ENCODE measurements at places on chromosomes 1 and 21. TPM values are rescaled to one million over a fixed set of nuclear protein-coding genes. Genes with fewer than 3 reads are reported as not detected.

The ATG4C gene
- 35.7 TPM for total RNA-seq

DNA sequence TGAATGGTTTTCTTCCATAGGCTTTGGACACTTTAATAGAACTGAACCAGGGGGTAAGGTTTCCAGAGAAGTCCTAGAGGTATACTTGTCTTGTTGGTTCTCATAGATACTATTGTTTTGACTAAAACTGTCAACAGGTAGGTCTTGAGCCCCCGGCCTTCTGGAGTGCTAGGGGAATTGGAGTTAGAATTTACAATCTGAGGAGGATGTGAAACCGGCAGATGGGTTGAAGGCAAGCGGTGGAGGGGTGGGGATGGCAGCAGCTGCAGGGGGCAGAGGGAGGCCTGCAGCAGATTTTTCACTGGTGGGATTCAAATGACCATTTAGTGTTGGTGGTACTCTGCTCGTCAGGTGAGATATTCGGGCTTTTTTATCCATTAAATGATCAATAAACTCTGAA lies 4.3 kb upstream of the CD1D start:
- DNase-seq, result no peak

DNA sequence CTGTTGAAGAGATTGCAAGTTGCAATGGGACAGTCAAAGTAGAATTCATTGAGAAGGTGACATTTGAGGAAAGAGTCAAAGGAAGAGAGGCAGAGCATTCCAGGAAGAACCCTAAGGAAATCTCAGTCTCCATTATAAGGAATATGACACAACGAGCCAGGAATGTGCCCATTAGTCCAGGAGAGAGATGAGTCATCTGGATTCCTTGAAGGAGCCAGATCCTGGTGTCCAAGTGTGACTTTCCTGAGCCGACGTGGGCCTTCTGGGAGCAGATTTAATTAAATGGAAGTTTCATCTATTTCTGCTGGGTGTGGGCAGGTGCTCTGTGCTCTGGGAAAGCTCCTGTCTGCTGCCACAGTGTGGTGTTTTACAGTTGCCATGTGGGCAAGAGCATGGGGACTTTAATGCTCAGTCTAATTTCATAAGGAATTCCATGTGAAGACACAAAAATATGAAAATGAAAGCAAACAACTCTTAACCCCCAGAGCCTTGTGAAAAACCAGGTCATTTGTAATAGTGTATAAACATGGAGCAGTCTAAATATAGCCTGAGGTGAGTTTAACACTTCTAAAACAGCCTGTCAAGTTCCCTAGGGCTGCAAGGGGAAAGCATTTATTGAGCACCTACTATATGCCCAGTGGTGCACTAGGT lies 111.4 kb upstream of the ARTN start:
- DNase-seq, result no peak

DNA sequence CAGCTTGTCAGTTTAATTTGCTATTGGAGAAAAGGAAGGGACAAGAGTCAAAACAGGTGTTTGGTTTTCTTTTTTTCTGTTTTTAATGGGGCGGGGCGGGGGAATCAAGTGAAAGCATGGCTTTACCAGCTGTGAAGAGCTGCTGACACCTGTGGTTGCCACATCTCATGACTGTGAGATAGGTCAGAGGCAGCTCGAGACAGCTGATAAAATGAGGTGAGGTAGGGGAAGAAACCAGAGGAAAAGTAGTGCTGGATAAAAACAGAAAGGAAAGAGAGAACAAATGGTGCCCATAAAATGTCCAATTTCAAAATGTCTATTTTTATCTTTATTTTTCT lies 272.3 kb downstream of the NEGR1 start:
- no peak for DNase-seq

DNA sequence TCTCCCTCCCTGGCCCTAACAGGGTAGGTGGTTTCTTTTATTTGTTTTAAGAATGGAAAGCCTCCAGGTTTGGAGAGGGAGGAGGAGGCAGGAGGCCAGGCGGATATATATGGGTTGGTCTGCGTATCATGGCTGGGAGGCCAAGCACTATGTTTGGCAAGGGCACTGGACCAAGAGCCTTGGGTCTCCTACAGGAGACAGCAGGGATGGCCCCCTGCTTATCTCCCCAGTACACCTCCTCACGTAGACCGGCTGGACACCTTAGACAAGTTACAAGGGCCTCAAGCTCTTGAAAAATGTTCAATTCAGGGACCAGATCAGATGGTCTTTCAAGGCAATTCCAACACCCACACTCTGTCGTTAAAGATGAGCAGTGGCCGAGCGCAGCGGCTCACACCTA lies 10.9 kb downstream of the SLC41A1 start:
- no peak for DNase-seq

- no peak for DNase-seq
These were observed 22.2 kb downstream of the RUNX1 start for GRCh38 chr21:35026617-35027562.

DNA sequence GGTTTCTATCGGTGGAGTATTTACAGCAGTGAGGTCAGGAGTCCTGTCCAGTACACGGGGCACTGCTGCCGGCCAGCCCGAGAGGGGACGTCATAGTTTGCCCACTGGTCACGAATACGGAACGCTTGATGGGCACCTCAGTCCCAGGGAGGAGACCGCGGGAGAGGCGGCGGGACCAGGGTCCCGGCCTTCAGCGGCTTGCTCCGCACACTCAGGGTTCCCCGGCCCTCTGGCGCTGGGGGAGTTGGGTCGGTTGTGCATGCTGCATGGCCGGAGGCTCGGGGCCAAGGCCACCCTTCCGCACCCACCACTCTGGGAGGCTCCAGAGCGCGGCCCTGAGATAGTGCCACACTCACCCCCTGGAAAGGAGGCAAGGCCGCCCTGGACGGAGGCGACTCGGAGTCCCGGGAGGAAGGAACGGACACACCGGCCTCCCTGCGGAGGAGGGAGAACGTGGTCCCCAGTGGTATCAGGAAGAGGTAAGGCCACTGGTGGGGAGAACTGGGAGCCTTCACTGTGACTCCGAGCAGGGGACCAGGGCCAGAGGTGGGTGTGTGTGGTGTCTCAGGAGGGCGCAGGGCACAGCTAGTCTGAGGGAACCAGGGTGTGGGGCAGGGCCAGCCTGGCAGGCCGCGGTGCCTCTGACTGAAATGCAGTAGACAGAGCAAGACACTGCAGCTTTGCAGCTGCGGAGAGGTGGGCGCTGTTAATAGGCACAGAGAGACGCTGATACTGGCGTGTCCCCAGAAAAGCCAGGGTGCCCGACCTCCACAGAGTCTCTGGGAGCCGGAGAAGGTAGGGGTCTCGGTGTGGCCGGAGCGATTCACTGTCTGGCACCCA lies 28.6 kb upstream of the PRSS38 start:
- DNase-seq, result no peak

Data from occipital lobe (tissue), 3 donors.